ENCODE measurements at places on chromosomes 12 and 14.
A peak's percentile ranks its signal among the peaks of the same experiment; 100 is the strongest.

DNA sequence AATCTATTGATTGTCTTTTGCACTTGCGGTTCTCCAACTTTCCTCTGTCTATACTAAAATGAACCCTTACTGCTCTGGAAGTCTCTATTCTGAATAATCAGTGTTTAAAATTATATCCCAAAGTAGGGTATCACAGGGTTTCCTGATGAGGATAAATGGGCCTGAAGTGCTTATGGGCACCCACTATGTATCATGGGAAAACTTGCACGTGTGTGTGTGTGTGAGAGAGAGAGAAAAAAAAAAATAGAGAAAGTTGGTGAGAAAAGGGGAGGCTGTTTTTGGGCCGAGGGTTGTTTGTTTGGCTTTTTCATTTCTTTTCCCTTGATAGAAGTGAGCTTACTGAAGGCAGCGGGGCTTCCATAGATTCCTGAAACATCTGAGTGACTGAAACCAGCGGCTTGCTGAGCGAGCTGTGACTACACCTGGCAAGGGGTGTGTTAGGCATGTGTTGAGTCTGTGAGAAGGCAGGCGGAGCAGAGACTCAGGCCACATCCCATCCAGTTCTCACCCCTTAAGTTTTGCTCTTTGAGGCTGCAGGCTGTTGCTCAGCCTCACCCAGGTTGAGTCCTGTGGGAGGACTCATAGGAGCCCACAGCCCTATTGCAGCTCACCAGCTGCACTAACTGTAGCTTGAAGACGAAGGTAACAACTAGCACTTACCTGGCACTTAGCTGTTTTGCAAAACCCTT lies 17.2 kb downstream of the PPFIBP1 start:
- DNase-seq, result no peak

DNA sequence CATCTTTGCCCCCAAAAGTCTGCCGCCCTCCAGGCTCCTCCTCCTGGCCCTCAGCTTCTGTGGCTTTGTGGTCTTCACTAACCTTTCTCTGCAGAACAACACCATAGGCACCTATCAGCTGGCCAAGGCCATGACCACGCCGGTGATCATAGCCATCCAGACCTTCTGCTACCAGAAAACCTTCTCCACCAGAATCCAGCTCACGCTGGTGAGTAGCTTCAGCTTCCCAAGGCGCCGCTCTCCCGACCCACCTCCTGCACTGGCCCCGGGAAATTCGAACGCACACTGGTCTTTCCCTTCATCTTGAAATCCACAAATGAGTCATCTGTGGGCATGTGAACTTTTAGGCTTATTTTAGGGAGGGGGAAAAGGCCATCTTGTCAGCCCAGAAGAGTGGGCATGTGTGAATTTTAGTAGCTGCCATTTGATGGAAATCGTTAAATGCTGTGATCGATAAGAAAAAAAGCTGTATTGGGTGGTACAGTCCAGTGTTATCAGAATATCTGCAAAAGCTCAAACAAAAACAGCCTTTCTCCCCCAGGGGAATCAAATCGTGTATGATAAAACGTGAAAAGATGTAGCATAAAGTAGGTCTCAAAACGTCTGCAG lies 700 bp downstream of the SLC35E3 start:
- DNase-seq, result no peak

- DNase-seq, result no peak
These were observed 70.3 kb upstream of the STXBP6 start for GRCh38 chr14:25120261-25120660.

GRCh38 chr12:47422611-47423010 lies 283.2 kb downstream of the RPAP3 start:
- DNase-seq, result no peak

- no peak for DNase-seq
These were observed 11.1 kb downstream of the DCN start for GRCh38 chr12:91171476-91171875.

- no peak for DNase-seq
These were observed 44.4 kb upstream of the CPM start for GRCh38 chr12:68977335-68977734.

- no peak for DNase-seq
These were observed 232.1 kb downstream of the CACNA1C start for GRCh38 chr12:2284857-2285256.

DNA sequence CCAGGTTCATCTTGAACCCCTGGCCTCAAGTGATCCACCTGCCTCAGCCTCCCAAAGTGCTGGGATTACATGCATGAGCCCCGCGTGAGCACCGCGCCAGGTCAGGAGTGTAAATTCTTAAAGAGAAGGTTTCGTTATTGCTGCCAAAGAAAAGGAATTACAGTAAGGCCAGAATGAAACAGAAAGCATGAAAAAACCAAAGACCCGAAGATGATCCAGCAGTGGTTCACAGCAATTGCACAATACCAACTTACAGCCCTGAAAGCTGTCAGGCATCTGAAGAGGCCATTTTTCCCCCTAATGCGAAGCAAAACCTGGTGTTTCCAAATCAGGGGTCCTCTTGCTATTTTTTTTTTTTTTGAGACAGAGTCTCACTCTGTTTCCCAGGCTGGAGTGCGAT lies 10.3 kb downstream of the RBM23 start:
- DNase-seq, result no peak

DNA sequence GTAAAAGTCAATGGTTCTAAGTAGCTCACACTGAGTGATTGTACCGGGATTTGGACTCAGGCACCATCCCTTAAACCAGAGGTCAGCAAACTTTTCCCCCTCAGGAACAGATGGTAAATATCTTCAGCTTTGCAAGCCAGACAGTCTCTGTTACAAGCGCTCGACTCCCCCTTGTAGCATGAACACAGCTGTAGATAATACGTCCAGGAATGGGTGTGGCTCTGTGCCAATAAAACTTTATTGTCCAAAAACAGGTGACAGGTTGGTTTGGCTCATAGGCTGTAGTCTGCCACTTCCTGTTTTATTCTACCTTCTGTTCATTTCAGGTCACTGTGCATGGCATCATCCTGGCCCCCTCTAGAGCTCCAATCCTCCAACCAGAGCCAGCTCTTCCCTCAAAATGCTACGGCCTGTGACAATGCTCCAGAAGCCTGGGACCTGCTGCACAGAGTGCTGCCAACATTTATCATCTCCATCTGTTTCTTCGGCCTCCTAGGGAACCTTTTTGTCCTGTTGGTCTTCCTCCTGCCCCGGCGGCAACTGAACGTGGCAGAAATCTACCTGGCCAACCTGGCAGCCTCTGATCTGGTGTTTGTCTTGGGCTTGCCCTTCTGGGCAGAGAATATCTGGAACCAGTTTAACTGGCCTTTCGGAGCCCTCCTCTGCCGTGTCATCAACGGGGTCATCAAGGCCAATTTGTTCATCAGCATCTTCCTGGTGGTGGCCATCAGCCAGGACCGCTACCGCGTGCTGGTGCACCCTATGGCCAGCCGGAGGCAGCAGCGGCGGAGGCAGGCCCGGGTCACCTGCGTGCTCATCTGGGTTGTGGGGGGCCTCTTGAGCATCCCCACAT lies 7.6 kb downstream of the BDKRB1 start:
- DNase-seq, result no peak

- DNase-seq, result no peak
These were observed 153.6 kb downstream of the PTCSC3 start for GRCh38 chr14:36022765-36023410.

DNA sequence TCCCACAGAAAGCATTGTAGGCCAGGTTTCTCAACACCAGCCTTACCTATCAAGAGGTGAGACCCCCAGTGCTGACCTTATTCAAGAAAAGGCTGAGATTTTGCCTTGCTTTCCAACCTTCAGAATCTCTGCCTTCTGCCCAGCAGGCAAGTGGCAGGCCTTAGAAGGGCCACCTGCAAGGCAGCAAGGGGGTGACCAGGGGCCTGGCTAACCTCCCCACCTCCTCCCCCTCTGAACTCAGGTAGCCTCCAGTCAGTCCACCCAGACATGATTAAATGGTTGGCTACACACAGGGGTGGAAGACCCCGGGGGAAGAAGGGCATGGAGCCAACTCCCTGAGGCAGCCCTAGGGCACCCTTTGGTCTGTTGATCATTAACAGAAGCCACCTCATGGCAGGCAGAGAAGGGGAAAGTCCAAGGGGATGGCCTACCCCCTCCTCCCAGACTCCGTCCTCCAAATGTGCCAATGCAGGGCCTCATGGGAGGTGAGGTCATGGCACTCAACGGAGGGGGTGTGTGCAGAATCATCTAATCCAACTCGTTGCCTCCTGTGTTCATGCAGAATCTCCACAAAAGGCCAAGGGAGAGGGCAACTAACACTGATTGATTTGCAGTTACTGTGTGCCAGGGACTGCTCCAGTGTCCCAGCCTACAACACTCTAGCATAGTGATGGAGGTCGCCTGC lies 8.5 kb downstream of the ZFP36L1 start:
- no peak for DNase-seq

DNA sequence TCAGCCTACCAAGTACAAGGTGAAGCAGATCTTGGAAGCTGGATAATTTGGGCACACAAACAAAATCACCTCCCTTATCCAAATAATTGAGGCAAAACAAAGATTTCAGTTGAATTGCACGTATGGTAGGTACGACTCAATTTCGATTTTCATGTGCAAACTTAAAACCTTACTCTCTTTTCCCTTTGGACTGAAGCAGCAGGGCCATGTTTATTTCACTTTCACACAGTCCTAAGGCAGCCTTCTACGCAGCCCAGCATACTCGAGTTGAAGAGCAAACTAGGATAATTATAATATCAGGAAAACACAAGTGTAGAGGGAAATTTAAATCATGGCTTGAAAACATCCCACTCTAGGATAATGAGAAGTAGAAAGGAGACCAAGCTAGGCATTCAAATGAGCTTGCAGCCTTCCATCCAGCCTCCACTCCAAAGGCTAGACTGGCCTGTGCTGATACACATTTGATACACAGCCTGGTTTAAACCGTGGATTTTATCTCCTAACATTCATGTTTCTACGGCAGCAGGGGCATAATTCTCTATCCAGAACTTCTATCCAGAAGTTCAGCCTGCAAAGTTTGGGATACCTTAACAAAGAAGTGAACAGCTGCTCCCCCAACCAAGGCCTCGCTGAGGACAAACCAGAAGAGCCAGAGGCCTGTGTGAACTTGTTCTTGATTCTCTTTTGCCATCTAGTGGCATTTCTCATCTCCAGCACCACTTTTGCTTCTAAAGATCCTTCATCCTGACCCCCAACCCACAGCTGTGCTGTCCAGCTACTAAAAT lies 2.4 kb upstream of the RNASE7 start:
- no peak for DNase-seq

DNA sequence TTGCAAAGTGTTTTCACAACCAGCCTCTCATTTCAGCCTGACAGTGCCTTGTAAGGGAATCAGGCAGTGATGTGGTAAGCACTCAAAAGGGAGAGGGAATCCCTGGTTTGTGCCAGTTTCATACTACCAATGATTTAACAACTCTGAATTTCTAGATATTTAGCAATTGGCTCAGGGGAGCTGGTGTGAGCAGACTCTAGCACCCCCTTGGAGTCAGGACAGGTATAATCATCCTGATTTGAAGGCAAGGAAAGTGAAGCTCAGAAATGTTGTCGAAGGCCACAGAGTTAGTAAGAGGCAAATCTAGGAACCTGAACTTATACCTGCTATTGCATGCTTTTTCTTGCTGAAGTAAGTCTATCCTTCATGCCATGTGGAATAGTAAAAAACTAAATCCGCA lies 63.1 kb upstream of the DACT1 start:
- DNase-seq, result no peak

DNA sequence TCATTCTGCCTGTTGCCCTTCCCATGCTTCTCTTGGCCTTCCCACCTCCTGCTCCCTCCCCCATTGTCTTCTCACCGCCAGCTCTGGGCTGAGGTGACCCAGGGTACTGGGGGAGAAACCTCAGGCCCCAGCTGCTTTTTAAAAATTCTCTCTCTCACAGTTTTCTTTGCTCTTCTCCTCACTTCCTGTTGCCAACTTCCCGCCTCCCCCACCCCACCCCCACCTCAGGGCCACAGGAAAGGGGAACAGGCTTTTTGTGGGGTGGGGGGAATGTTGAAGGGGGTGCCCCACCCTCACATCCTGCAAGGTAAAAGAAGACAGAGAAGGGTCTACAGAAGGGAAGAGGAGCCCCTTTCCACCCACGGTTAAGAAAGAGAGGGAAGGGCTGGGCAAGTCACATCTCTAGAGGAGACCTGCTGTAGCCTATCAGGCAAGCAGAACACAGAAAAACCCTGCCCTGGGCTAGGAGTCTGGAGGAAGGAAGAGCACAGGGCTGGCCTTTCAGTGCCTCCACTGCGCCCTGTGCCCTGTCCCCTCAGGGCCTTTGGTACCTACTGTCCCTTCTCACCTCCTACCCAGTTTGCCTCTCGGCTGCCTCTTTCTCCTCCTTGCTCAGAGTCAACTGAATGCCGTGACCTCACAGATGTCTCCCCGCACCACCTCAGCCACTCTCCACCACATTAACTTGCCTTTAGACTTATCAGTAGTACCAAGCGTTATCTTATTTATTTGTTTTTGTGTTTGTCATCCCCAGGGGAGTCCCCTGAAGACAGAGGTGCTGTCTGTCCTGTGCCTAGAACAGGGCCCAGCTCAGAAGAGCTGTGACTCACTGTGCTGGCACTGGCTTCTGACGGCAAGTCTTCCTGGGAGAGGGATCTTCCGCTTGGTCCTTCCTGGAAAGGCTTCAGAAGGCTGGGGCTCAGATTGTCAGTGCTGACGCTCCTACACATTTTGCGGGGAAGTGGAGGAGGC lies 1.7 kb downstream of the ARHGAP9 start:
- DNase-seq, result no peak

DNA sequence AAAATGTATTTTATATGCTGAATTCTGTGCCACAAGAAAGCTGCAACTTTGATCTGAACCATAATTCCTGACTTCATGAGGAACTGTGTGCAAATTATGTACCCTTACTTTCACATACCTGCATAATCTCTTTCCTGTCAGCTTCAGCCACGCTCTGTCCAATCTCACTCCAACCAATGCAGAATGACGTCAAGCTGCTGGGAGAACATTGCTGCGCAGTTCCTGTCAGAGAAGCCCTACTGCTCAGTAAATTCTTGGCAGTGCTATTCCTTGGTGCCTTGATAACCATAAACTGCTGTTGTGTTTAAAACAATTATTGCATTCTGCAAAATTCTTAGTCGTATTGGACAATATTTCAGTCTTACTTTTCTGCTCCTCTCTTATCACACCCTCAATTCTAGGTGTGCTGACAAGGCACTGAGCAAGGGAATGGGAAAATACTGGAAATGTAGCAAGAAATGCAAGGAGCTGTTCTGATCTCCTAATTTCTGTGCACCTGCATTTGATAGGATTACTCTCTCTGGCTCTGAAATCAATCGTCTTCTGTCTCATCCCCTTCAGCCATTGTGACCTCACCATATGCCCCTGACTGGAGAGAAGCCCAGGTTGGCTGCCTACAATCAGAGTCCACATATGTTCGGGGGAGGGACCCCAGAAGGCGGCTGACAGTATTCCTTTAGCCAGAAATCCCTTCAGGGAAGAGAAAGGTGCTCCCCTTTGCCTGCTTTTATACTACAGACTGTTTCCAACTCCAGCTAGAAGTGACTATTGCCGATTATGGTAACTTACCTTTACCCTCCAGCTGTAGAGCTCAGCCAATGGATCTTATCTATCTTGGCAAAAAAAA lies 274.9 kb upstream of the NOVA1 start:
- DNase-seq, result peak; percentile 45

- no peak for DNase-seq
These were observed 57.0 kb downstream of the OTOGL start for GRCh38 chr12:80156306-80156705.

GRCh38 chr14:98592611-98593170 lies 679.3 kb downstream of the BCL11B start:
- DNase-seq, result no peak

All from skeletal muscle cell (primary cell).